Dermis microvascular lymphatic vessel endothelial cell (primary cell): ENCODE measurements at places on chromosomes 4 and X. TPM values are rescaled to one million over a fixed set of nuclear protein-coding genes. Genes with fewer than 3 reads are reported as not detected.
A peak's percentile ranks its signal among the peaks of the same experiment; 100 is the strongest.

TBC1D14 gene
- 17.1 and 20.6 TPM in 2 replicates for total RNA-seq

GRCh38 chrX:56795309-56795868, 66.3 kb downstream of the NBDY start:
- DNase-seq, result no peak

GRCh38 chr4:141713771-141714445, 77.5 kb downstream of the IL15 start:
- peak; percentile 19 for DNase-seq

DNA sequence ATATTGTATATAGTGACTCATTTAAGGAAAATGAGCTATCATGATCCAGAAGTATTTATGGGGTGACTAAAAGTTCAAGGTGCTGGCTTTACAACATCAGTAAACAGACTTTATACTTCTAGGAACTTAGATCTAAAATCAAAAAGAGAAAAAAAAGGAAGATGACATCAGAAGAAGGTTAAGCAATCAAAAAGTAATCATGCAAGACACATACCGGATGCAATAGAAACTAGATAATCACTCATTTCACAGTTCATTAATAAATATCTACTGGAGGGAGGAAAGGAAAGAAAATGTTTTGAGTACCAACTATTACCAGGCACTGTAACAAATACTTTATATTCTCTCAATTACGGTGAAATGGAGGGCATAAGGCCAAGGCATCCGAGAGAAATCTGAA, 276.4 kb downstream of the SPRY1 start:
- DNase-seq, result no peak

- DNase-seq, result peak; percentile 7
Observed at GRCh38 chr4:40736910-40737309, 12.8 kb upstream of the NSUN7 start.
